ENCODE measurements at places on chromosomes 2 and 18. TPM values are rescaled to one million over a fixed set of nuclear protein-coding genes. Genes with fewer than 3 reads are reported as not detected.

GRCh38 chr2:144989579-144990270 lies 469.8 kb upstream of the ZEB2 start:
- H3K4me1 ChIP-seq, result no peaks in the 10 kb centered on the region
- DNase-seq, result no peak
- no peak overlapping the region for H3K27ac ChIP-seq
- H3K27me3 ChIP-seq, result no peaks in the 10 kb centered on the region
- peaks cover 4% of the 10 kb centered on the region for H3K36me3 ChIP-seq
- no peak overlapping the region for H3K4me3 ChIP-seq

DNA sequence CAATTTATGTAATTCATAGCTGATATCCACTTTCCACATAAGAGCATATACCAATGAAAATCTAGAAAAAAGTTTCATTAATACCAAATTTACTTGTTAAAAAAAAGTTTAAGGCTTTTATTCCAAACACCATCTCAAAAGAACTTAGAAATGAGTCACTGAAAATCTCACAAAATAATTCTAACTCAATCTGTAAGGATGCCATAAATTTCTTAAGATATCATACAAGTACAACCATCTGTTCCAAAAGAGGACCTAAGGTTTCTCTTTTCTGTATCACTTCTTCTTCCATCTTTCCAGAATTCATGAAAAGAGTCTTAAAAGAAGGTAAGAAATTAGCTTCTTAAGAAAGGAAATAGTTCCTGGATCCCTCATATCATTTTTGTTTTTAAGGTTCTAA lies 60.4 kb downstream of the TRIP12 start:
- no peak overlapping the region for H3K27ac ChIP-seq
- H3K4me3 ChIP-seq, result no peak overlapping the region
- H3K27me3 ChIP-seq, result no peaks in the 10 kb centered on the region
- H3K4me1 ChIP-seq, result peaks cover 18% of the 10 kb centered on the region
- H3K36me3 ChIP-seq, result peaks cover 39% of the 10 kb centered on the region

DNA sequence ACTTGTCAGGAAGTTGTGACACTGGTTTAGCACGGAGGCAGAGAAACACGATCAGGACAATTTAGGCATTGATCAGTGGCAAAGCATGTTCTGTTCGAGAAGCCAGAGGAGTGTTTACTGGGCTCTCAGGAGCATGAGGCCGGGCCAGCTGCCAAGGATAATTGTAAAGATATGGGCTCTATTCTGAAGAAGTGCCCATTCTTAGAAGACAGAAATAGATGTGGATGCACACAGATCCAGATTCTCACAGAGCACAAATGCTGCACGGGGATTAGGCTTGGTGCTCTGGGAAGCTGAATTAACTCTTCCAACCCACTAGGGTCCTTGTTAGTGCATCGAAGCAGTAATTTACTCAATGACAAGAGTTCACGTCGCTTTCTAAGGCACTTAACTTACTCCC lies 16.2 kb downstream of the AFF3 start:
- no peak for DNase-seq
- peaks cover 90% of the 10 kb centered on the region for H3K36me3 ChIP-seq

GRCh38 chr2:174577967-174578589 lies 19.5 kb downstream of the WIPF1 start:
- H3K27ac ChIP-seq, result peak overlapping the region; percentile 30
- H3K27me3 ChIP-seq, result no peaks in the 10 kb centered on the region
- H3K36me3 ChIP-seq, result peaks cover 97% of the 10 kb centered on the region

The MYO1B gene
- 2.5 TPM for total RNA-seq

DNA sequence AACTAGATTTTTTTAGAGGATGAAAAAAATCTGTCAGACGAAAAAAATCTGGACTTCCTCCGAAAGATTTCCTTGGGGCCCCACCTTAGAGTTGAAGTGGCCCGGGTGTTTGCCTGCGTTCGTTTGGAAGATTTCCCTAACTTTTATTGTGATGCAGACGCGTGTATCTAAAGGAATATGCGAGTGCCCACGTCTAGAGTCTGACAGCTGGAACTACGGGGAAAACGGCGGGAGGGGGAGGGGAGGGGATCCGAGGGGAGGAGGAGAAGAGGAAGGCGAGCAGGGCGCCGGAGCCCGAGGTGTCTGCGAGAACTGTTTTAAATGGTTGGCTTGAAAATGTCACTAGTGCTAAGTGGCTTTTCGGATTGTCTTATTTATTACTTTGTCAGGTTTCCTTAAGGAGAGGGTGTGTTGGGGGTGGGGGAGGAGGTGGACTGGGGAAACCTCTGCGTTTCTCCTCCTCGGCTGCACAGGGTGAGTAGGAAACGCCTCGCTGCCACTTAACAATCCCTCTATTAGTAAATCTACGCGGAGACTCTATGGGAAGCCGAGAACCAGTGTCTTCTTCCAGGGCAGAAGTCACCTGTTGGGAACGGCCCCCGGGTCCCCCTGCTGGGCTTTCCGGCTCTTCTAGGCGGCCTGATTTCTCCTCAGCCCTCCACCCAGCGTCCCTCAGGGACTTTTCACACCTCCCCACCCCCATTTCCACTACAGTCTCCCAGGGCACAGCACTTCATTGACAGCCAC lies 2.4 kb upstream of the SP9 start:
- no peaks in the 10 kb centered on the region for H3K36me3 ChIP-seq
- H3K4me1 ChIP-seq, result peaks cover 35% of the 10 kb centered on the region
- H3K27me3 ChIP-seq, result peaks cover 69% of the 10 kb centered on the region
- DNase-seq, result no peak
- peak overlapping the region; percentile 41 for H3K27ac ChIP-seq
- H3K4me3 ChIP-seq, result no peak overlapping the region

The SERPINB13 gene
- not detected for total RNA-seq

- no peak for DNase-seq
- peaks cover 5% of the 10 kb centered on the region for H3K27me3 ChIP-seq
- no peak overlapping the region for H3K27ac ChIP-seq
- H3K36me3 ChIP-seq, result no peaks in the 10 kb centered on the region
- H3K4me1 ChIP-seq, result no peaks in the 10 kb centered on the region
Measured at GRCh38 chr2:137969418-137969765, 5.1 kb downstream of the HNMT start.

GRCh38 chr2:215994911-215995310 lies 18.4 kb downstream of the MREG start:
- no peak overlapping the region for H3K27ac ChIP-seq
- no peaks in the 10 kb centered on the region for H3K27me3 ChIP-seq
- peaks cover 64% of the 10 kb centered on the region for H3K36me3 ChIP-seq

GRCh38 chr2:96353606-96354101 lies 18.1 kb downstream of the NCAPH start:
- H3K36me3 ChIP-seq, result no peaks in the 10 kb centered on the region
- no peak overlapping the region for H3K4me3 ChIP-seq
- no peak for DNase-seq
- no peaks in the 10 kb centered on the region for H3K27me3 ChIP-seq

Measured in activated B cell treated with CpG ODN at 0.5 μM for 24 hours (primary cell).